KG1 (cell line): ENCODE measurements at places on chromosomes 4 and X.

DNA sequence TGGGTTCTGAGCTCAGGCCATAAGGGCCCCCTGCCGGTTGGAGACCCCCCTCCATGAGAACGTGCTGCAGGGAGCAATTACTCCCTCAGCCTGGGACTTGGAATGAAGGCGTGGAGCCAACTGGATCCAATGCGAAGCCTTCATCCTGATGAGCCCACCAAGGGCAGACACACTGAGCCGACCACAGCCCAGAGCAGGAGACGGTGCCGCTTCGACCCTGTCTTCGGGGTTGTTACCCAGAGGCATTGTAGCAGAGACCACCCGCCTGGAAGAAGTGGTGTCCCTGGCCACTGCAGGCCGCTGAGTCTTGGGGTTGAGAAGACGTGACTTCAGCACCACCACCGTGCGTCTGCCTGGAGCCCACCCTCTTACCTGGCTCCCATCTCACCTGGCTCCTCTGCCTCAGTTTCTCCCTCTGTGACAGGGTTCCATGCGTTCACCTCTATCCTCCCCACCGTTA lies 7.0 kb upstream of the NKX1-1 start:
- no peak for DNase-seq

DNA sequence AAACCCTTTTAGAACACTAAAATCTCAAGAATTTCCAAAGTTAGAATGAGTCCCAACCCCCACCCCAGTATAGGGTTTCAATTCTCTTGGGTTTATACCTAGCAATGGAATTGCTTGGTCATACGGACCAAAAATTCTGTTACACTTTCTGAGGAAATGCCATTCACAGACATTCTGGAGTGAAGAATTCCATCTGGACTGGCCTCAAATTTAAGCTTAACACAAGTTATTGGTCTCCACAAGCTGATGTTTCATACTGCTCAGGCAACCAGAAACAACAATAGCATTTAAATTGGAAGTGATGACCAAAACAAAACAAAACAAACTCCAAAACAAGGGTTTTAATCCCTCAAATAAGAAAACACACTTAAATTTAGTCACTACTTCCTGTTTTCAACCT lies 51.1 kb downstream of the GPC4 start:
- DNase-seq: no peak

GRCh38 chr4:131609039-131609438 lies 1540.1 kb upstream of the PCDH10 start:
- DNase-seq: no peak

GRCh38 chrX:149830192-149830873 lies 48.6 kb downstream of the MAGEA9 start:
- DNase-seq: no peak

GRCh38 chr4:26330946-26331345 lies 10.1 kb downstream of the RBPJ start:
- DNase-seq: no peak

- DNase-seq: no peak
Observed at GRCh38 chr4:171812665-171813525, at the start of gene GALNTL6. TSS of gene GALNTL6 (plus strand) at chr4:171813404.

DNA sequence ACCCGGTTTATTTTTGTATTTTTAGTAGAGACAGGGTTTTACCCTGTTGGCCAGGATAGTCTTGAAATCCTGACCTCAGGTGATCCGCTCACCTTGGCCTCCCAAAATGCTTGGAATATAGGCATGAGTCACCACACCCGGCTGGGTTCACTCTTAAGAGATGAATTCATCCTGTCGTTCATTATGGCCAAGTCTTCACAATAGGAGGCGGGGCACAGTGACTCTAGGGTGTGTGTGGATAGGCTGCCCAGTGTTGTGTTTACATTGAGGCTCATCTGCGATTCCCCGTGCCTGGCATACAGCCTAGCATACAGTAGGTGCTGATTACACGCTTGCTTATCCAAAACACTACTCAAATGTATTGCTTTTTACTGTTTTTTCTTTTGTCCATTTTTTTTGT lies 41.3 kb upstream of the IGFBP7 start:
- no peak for DNase-seq

DNA sequence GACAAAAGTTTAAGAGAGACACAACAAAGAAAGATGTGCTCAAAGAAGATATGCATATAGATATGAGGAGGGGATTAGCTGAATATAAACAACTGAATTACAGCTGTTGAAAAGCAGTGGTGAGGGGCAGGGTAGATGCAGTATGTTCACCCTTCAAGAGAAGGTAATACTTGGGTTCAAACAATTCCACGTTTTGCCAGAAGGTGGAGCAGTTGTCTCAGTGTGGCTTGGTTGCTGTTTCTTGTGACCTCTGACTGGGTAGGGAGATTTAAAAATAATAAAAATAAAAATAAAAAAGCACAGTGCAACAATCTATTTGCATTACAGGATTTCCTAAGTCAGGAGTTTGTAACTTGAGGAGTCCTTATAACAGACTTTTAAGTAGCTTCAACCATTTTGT lies 23.3 kb downstream of the PHOX2B start:
- DNase-seq: no peak

- DNase-seq: no peak
Observed at GRCh38 chr4:52943677-52944076, 81.6 kb downstream of the RASL11B start.

DNA sequence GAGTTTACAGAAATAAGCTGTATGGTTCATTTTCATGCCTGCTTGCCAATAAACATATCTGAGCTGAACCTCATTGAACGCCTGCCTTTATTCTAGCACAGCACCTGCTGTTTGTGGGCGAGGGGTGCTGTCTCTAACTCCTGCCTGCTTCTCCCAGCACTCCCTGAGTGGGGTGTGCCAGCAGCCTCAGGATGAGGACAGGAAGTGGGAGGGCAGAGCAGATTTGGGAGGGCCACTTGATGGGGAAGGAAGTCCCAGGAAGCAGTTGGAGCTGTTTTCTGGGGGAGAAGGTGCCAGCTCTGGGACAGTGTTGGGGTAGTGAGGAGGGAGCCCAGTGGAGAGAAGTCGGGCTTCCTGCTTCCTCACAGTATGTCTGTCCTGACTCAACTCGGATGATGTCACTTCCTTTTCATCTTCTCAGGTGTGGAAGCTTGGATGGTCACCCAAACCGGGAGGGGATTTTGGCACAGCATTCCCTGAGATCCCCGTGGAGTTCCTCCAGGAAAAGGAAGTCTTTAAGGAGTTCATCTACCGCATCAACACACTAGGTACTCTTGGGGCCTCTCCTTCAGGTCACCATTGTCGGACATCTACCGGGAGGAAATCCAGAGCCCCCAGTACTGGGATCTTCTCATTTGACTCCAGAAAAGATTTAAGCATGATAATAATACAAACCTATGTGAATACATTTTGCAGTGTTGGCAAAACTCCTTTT lies 29.0 kb upstream of the MSANTD1 start:
- DNase-seq: no peak
